ENCODE measurements at places on chromosomes 1 and 21.

GRCh38 chr1:145961425-145962156, 2.8 kb downstream of the ANKRD34A start:
- DNase-seq, result no peak

GRCh38 chr1:195326325-195326724, 1281.9 kb downstream of the KCNT2 start:
- DNase-seq, result no peak

GRCh38 chr1:173478094-173478674, 1.0 kb downstream of the PRDX6 start:
- no peak for DNase-seq

- no peak for DNase-seq
These were observed 550 bp downstream of the TMPRSS3 start for GRCh38 chr21:42395302-42395701.

DNA sequence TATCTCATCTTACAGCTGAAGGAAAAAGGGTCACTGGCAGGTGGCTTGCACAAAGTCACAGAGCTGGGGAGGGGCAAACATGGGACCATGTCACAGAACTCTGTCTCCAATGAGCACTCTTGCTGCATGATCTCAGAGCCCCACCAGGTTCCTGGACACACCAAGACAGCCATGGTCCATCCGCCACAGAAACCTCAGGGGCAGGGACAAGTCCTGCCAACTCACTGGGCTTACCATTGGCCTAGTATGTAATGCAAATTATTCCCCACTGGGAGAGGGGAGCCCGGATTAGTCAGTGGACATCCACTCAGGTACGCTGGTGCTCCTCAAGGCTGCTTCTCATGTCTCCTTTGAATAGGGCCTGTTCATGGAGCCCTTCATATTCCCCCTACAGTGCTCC, 14.2 kb downstream of the S100A7A start:
- DNase-seq, result no peak

GRCh38 chr1:234262754-234263105, 110.5 kb upstream of the COA6 start:
- DNase-seq, result no peak

DNA sequence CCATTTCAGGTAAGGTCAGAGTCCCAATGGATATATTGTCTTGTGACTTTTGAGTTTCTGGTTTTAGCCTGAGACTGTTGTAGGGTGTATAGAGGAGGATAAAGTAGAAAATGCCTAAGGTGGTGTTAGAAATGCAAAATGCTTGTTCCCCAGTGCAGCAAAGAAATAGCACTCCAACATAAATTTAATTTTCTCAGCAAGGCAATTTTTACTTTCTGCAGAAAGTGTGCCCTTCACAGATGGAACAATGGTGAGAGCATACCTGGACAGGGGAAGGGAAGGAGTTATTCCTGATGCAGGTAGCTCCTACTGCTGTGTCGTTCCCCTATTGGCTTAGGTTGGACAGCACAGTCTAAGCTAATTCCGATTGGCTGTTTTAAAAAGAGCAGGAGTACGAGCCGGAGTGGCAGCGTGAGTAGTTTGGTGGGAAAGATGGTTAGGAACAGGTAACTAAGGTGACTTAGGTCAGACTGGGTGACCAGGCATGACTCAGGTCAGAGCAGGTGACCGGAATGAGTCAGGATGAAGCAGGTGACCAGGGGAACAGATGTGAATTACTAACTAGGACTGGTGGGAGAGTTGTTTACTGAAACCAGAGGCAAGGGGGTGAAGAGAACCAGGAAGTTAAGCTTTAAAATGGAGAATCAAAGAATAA, 21.5 kb downstream of the SPATA45 start:
- no peak for DNase-seq

DNA sequence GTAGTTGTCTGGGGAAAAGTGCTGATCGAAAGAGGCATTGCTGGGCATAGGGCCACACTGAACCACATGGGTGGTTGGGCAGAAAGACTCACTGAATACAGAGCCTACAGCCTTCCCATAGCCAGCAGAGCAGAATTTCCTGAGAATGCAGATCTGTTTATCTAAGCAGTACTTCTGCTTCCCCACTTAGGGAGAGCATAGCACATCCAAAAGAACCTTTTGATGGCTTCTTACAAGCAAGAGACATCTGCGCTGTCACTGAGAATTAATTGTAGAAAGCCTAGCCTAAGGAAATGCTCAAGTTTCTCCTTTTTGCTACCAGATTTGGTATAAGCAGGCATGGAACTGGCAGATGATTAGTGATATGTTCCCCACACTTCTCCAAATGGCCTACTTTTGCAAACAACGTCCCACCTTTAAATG, 13.0 kb upstream of the KLHDC8A start:
- DNase-seq, result no peak

DNA sequence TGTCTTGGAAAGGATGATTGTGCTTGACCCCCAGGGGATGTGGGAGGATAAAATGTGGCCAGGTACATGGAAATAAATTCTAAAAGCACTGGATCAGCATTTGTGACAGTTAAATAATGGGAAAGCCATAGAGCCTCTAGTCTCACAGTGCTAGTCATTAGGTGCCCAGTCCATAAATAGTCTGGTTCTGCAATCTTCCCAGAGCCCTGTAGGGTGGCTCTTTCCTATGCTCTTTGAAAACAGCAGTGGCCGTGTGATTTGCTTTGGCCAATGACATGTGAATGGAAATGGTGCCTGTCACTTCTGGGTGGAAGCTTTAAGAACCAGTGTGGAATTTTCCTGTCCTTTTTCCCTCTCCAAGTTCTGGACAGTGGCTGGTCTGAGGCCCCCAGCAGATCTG, 113.2 kb downstream of the TRABD2B start:
- DNase-seq, result no peak
